ENCODE measurements at places on chromosomes 11 and 22.
A peak's percentile ranks its signal among the peaks of the same experiment; 100 is the strongest.

DNA sequence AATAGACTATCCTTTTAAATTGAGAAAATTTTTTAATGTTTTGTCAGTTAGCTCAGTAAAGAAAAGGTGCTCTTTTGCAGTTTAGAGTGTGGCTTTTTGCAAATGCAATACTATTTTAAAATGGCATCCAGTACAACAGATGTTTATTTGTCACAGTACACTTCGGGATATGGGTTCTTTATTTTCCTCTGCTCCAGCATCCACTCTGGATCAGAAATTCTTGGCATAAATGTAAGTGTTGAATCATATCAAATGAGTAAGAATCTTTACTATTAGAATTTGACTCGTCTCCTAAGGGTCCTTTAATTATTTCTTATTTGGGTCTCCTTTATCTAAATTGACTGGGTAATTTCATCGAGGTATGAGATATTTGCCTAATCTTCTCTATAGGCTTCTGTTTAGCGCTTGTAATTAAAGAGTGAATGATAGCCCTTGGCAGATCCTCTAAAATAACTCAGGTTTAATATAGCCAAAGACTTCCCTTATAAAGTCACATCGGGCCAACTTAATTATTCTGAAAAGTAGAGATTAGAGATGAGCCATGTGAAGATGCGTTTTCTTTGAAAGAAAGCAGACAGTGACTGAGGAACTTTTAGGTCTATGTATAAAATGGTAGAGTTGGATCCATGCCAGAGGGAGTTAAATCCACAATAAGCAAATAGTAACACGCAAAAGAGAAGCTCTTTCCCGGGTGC is 132.7 kb downstream of the CASP12 start:
- no peak for DNase-seq

GRCh38 chr11:78351193-78351592 is 66.4 kb downstream of the GAB2 start:
- no peak for DNase-seq

DNA sequence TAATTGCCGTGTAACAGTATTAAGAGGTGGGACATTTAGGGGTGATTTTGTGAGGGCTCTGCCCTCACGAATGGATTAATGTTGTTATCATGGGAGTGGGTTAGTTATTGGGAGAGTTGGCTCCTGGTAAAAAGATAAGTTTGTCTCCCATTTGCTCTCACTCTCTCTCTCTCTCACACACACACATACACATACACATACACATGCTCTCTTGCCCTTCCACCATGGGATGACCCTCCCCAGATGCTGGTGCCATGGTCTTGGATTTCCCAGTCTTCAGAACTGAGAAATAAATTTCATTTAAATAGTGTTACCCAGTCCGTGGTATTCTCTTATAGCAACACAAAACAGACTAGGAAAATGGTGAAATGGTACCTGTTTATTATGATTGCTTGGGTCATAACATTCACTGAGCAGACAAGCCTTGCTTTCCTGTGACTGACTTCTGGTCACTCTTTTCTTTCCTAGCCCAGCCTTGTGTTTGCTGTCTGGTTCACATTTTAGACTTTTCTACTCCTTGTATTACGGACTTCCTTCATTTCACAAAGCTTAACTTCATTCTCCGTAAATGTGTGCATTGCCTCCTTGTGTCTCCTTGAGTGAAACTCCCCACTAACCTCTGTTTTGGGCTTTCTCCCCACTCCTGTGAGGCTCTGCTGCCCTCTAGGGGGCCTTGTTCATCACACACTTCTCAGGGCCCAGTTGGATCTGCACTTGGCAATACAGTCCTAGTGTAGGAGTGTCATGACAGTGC is 206.5 kb upstream of the CTSC start:
- peak; percentile 84 for DNase-seq

GRCh38 chr11:57254631-57255030 is 17.6 kb upstream of the APLNR start:
- DNase-seq: no peak

- no peak for DNase-seq
Observed at GRCh38 chr11:7499081-7499480, 13.8 kb downstream of the OLFML1 start.

GRCh38 chr11:79101656-79102055 is 339.2 kb downstream of the TENM4 start:
- DNase-seq: no peak

Measured in hematopoietic multipotent progenitor cell treated with erythropoietin and hydrocortisone succinate and interleukin-3 and kit ligand, for 8 days (in vitro differentiated cells).